ENCODE measurements at places on chromosomes 11 and 22.
A peak's percentile ranks its signal among the peaks of the same experiment; 100 is the strongest.

DNA sequence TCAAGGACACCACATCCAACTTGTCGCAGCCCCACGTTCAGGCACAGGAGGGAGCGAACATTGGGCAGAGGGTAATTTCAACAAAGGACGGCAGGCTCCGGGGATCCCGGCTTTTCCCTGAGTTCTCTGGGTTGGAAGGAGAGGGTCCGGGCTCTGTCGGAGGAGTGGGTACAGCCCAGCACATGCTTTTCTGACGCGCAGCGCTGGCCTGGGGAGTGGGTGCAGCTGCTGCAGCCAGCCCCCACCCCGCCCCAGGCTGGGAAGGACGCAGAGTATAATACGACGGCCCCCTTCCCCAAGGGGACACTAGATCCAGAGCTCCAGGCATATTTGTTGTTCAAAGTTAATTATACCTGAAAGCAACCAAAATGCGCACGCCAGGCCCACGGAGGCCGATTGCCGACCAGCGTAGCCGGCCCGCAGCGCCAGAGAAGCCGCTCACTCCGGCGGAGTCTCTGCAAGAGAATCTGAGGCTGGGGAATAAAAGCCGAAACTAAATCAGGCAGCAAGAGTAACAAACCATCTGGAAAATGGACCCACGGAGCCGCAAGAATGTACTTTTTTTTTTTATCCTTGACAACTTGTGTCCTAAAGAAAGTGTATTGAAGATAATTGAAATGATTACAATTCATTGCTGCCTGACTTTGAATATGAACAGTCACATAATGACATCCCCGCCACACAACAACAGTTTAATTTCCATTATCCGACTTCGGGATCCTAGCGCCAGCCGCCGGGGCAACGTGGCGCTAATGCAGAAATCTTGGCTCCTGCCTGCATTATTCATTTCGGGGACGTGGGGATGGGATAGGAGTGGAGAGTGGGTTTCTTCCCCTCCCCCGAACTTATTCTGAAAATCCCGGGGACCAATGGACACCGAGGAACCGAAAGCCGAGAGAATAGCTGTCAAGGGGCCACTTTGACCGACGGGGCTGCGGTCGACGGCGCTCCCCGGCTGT, 14.0 kb upstream of the PAX6 start:
- no peak for DNase-seq

DNA sequence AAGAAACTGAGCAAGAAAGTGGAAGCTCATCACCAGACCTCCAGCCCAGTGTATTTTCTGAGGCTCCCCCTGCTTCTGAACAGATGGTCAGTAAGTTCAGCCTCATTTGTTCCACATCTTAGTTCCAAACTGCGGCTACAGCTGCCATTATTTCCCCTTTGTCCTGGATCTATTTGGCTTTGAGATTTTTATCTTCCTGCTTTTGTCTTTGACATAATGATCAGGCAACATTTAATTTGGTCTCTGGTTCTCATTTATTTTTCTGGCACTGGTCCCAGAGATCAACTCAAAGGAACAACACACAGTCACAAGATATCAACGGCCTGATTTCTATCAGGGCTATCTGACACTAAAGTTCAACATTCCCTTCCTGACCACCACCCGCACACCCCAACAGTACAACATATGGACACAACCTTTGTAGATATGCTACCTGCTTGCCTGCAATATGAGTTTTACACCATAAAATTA, 137.5 kb downstream of the FAM76B start:
- peak; percentile 15 for DNase-seq

DNA sequence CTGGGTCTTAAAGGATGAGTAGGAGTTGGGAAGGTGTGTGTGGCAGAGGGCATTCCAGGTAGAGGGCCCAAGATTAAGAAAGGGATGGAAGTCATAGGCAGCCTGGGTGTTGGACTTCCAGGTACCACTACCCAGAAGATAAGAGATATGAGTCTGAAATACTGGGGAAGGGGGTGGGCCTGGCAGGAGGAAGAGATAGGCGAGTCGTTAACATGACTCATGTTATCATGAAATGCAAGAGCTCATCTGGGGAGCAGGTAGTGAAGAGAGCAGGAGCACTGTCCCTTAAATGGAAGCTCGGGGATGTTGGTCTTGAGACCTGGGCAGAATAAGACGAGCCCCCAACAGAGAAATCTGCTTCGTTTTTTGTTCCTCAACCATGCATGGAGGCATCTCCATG, 10.2 kb downstream of the ZC3H7B start:
- DNase-seq, result no peak

DNA sequence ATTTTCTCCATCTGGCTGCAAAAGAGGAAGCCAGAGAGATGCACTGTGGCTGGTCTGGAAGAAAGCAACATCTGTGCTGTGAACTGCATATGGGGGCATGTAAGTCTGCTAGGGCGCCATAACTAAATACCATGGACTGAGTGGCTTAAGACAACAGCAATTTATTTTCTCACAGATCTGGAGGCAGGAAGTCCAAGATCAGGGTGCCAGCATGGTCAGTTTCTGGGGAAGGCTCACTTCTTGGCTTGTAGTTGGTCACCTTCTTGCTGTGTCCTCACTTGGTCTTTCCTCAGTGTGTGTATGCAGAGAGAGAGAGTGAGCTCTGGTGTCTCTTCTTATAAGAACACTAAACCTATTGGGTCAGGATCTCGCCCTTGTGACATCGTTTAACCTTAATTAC, 34.9 kb upstream of the POLD3 start:
- DNase-seq, result no peak

- no peak for DNase-seq
Observed at GRCh38 chr11:19026862-19027261, 33.7 kb downstream of the MRGPRX2 start.

- no peak for DNase-seq
Observed at GRCh38 chr11:48063424-48063978, 83.1 kb downstream of the PTPRJ start.

DNA sequence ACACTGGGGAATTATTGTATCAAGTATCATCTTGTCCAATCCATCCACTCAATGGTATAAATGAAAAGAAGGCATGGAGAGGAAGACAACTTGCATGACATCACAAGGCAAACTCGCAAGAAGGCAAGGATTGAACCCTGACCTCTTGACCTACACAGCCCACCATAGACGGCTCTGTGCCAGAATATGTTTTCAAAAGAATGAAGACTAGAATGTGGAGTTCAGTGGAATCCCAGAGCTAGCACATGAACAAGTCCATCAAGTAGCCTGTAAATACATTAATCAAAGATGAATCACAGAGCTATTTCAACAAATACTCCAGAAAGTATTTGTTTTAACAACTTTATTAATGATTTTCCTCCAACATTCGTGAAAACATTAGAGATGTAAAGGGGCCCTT, 189.7 kb downstream of the GUCY1A2 start:
- DNase-seq, result no peak

DNA sequence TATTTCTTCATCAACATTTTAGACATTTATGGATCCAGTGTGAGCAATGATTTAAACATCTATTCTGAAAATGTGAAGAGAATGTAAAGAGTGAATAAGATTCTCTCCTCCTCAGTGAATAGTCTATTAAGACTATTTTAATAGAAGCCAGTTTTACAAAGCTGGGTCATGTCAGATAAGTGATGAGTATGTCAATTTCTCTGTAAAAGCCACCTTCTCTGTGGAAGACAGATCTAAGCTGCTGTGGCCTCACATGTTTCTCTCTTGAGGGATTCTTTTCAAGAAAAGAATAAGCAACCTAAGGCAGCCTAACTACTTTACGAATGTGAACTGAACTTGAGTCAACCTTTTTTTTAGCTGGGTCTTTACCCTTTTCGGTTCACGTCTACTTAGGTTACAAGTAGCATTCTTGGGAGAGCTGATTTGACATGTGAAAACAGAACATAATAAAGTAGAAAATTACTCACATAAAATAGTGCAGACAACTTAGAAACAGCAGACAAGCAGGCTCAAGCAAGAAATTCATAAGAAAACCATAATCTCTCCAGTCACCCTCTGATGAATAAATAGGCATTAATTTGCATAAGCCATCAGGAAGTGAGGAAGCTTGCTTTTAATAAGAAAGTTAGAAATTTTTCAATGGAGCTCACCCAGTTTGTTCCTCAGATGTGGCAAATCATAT, 9.9 kb downstream of the CTSC start:
- DNase-seq, result no peak

DNA sequence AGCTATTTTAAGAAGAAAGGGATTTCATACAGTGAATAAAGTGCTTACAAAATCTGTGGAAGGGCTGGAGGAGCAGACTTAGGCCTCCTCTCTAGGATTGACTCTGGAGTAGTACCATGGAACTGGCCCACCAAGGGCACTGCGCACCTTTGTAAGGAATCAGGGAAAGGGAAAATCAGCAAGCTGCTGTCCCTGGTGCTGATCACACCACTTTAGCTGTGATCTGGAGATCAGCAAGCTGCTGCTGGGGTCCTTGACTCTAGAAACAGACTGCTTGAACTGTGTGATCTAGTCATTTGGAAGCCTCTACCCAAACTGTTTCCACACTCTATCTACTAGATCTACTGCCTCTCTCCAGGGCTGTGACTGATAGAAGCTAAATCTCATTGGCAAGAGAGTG, 18.4 kb upstream of the TECTA start:
- DNase-seq, result no peak

DNA sequence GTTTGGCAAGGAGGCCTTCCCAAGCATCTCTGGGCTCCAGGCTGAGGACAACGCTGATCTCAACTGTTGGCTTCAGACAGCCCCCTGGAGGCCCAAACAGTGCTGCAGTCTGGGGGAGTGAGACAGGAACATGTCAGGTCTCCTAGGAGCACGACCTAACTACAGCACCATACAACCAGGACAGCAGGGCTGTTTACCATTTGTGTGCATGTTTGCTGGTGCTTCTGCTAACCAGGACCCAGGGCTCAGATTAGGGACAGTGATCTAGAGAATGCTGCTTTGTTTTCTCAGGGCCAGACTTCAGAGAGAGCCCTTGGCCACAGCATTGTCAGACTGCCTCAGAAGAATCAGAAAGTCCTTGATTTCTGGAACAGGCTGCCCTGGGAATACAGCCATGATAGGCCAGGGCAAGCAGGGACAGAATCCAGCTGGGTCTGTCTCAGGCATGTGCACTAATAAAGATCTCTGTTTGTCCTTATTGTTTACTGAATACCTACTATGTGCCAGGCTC, 126.5 kb downstream of the VPREB1 start:
- peak; percentile 43 for DNase-seq

GRCh38 chr11:1310318-1310687, 871 bp upstream of the TOLLIP start:
- DNase-seq, result no peak

DNA sequence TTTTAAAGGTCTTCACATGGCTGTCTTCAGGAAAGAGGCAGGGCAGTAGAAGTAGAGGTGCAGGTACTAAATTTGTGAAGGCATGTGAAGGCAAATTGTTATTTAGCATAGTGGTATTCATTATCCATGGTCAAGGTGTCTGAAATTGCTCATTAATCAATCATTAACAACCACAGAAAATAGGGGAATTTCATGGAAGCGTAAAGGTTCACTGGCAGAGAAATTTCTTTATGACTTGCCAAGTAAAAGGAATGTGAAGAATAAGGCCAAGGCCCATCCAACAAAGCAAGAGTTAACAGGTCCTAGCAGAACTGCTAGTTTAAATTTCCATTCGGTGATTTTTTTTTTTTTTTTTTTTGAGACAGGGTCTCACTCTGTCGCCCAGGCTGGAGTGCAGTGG, 59.0 kb downstream of the RSF1 start:
- DNase-seq, result no peak

- peak; percentile 38 for DNase-seq
Observed at GRCh38 chr11:723120-723883, 17.3 kb downstream of the EPS8L2 start.

DNA sequence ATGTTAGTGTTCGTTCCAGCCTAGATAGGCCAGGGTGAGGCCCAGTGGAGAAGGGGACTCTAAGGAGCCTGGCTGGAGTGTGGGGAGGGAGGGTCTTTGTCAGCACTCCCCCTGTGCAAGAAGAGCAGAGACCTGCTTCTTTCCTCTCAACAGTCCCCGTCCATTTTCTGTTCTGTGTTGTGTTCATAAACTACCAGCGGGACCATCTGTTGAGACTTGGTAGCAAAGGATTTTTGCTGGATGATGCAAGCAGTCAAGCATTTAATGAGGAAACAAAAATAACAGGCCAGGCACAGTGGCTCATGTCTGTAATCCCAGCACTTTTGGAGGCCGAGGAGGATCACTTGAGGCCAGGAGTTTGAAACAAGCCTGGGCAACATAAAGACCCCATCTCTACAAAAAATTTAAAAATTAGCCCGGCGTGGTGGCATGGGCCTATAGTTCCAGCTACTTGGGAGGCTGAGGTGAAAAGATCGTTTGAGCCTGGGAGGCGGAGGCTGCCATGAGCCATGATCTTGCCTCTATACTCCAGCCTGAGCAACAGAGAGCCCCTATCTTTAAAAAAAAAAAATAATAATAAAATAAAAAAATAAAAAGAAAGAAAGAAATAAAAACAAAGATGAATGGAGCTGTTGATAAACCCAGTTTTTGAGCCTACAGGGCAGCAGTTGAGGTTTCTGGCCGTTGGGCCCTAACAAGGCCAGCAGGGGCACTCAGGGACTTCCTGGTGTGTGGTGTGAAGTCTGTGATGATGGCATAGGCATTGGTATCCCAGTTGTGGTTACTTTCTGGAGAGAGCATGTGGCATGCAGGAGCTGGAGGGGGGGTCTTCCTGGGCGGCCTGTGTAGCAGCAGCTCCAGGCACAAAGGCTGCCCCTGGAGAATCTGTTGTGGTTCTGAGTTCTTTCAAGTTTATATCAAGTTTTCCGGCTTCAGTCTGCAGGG, 1.7 kb upstream of the TXNRD2 start:
- DNase-seq, result peak; percentile 63

GRCh38 chr22:39255449-39256185, 10.8 kb upstream of the PDGFB start:
- DNase-seq, result no peak

- no peak for DNase-seq
Observed at GRCh38 chr22:17422736-17423343, 53.6 kb downstream of the CECR2 start.

GRCh38 chr11:28461338-28461737, 353.1 kb downstream of the METTL15 start:
- no peak for DNase-seq

DNA sequence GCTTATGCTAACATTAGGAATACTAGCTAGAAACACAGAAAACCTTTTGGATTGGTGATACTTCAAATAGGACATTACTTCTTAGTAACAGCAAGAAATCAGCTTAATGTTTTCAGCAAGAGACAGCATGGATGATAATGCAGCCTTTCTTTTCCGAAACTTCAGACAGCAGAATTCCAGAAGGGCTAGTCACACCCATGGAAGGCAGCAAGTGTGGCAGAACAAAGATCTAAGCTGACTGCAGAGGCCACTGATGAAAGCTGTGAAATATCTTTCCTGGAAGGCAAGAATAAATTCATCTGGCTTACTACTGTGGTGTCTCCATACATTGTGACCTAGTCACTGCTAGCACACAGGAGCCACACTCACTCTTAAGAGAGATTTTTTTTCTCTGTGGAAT, 100.3 kb downstream of the CCDC83 start:
- no peak for DNase-seq

- no peak for DNase-seq
Observed at GRCh38 chr22:45837508-45837907, 139.5 kb downstream of the WNT7B start.

GRCh38 chr11:77440678-77441077, 33.2 kb downstream of the PAK1 start:
- no peak for DNase-seq
